ENCODE measurements at places on chromosomes 7 and 10.

DNA sequence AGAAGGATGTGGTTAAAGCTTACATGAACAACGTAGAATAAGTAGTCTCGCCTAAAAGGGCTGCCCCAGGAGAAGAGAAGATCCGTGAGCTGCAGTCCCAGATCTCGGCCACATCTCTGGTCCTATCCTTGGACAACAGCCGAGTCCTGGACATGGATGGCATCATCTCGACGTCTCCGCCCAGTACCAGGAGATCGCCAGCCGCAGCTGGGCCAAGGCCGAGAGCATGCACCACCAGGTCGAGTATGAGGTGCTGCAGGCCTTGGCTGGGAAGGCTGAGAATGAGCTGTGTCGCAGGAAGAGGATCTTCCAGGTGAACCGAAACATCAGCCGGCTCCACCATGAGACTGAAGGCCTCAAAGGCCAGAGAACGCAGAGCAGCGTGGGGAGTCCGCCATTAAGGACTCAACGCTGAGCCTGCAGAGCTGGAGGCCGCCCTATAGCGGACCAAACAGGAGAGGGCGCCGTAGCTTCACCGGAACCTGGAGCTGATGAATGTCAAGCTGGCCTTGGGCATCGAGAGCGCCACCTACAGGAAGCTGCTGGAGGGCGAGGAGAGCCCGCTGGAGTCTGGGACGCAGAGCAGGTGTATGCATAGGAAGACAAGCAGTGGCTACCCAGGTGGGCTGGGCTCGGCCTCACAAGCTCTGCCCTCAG, 22.2 kb downstream of the LIPK start:
- no peak for DNase-seq

- no peak for DNase-seq
These were observed 22.2 kb upstream of the TPST1 start for GRCh38 chr7:66182920-66183319.

DNA sequence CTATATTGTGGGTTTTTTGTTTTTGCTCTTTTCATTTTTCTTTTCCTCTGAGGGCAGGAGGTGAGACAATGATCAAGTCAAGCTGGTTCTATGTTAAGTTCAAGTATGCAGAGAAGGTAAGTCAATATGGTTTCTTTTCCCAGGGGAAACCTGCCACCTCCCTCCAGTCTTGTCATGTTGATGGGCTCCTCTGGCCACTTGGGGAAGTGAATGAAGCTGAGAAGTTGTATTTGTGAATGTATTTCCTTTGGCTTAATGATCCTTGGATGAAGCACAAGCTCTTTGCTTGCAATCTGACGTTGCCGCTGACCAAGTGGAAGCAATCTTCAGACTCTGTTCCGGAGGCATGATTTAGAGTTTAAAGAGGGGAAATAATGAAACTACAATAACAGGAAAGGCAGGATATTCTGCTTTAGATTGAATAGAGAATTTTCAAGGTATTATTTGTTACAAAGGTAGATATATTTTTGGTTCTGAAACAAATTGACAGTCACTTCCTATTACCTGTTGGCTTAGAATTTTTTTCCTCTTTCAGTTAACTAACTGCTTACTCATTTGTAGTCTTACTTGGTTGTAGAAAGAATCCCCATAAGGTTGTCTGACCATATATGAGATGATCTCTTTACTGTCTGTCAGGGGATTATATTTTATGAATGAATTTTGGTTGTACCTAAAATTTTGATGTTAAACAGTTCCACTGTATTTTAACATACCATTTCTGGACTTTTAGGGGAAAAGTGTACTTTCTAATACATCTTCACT, 369.6 kb downstream of the AUTS2 start:
- no peak for DNase-seq

DNA sequence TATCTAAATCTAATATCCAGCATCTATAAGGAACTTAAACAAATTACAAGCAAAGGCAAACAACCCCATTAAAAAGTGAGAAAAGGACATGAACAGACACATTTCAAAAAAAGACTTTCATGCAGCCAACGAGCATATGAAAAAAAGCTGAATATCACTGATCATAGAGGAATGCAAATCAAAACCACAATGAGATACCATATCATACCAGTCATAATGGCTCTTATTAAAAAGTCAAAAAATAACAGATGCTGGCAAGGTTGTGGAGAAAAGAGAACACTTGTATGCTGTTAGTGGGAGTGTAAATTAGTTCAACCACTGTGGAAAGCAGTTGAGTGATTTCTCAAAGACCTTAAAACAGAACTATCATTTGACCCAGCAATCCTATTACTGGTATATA, 334.4 kb upstream of the CACNA2D1 start:
- no peak for DNase-seq

GRCh38 chr7:45033261-45033930, 33.4 kb downstream of the CCM2 start:
- DNase-seq: no peak
